Muscle of leg (tissue), 16 donors: ENCODE measurements at places on chromosomes 11 and 22.

DNA sequence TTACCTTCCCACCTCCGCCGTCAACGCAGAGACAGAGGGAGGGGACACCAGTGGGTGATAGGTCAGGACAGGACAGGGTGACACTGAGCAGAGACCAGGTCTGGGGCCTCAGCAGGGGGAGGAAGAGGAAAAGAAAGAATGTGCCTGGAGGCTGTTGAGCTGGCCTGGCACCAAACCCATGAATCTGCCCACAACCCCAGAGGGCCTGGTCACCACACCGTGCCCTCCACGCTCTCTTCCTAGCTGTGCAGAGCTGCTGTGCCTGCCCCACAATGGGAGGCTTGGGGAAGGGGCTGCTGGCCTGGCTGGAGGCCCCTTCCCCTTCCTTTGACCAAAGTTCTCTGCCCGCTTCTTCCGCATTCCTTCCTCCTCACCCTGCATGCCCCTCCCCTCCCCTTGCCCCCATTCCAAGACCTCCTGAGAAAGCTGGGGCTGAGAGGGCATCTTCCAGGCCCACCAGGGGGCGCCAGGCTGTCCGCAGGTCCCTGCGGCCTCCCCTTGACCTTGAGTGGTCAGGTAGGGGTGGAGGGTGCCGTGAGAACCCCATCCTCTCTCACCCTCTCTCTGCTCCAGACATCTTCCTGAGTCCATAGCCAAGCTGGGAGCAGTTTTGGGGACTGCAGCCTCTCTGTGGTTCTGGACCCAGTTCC, 11.0 kb upstream of the CACNA1I start:
- no peak for DNase-seq

DNA sequence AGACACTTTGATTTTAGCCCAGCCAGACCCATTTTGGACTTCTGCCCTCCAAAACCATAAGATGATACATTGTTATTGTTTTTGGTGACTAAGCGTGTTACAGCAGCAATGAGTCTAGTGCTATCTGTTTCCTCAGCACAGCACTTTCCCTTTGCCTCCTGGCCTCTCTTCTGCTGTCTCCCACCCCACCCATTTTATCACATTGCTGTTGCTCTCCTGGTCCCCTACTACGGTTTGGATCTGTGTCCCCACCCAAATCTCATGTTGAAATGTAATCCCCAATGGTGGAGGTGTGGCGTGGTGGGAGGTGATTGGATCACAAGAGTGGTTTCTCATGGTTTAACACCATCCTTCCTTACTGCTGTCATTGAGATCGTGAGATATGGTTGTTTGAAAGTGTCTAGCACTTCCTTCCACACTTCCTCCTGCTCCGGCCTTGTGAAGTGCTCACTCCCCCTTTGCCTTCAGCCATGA, 59.8 kb upstream of the CD82 start:
- DNase-seq: no peak

GRCh38 chr11:69541001-69541285, 59.5 kb downstream of the LINC01488 start:
- no peak for DNase-seq

GRCh38 chr11:35223371-35223796, 84.4 kb downstream of the CD44 start:
- DNase-seq: peak; percentile 94

DNA sequence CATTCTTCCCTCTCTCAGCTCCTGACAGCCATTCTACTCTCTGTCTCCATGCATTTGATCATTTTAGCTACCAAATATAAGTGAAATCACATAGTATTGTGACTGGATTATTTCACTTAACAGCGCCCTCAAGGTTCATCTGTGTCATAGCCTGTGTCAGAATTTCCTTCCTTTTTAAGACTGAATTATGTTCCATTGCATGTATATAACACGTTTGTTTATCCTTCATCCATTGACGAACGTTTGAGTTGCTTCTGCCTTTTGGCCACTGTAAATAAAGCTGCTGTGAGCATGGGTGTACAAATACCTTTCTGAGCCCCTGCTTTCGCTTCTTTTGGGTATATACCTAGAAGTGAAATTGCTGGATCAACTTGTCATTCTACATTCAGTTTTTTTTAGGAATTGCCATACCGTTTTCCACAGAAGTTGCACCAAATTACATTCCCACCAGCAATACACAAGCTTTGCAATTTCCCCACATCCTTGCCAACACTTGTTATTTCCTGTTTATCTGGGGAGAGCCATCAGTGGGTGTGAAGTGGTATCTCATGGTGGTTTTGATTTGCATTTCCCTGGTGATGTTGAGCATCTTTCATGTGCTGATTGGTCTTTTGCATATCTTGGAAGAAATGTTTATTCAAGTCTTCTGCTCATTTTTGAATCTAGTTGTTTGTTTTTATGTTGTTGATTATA, 17.5 kb downstream of the GLB1L2 start:
- no peak for DNase-seq

- no peak for DNase-seq
Observed at GRCh38 chr11:45541693-45542434, 123.6 kb downstream of the CHST1 start.

- DNase-seq: no peak
Observed at GRCh38 chr11:13289081-13289480, 11.5 kb downstream of the BMAL1 start.

- DNase-seq: peak; percentile 89
Observed at GRCh38 chr22:36325154-36326031, 62.4 kb downstream of the MYH9 start.

DNA sequence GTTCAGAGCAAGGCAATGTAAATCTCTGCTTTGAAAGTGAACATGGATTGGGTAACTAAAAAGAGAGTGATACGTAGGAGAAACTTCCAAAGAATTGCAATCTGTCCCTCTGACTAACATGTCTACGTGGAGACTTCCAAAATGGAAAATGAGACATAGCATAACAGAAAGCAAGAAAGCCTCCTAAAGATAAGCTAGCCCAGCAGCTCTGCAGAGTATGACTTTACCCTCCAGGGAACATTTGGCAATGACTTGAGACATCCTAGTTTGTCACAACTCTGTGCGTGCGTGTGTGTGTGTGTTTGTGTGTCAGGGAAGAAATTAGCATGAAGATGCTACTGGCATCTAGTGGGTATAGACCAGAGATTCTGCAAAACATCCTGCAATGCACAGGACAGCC, 817.4 kb downstream of the NTM start:
- no peak for DNase-seq

GRCh38 chr22:29717789-29718188, 2.0 kb upstream of the CABP7 start:
- no peak for DNase-seq

GRCh38 chr22:36587289-36588154, 58.6 kb upstream of the EIF3D start:
- peak; percentile 45 for DNase-seq

- DNase-seq: no peak
Observed at GRCh38 chr22:20472629-20473442, 22.8 kb downstream of the KLHL22 start.

- DNase-seq: no peak
Observed at GRCh38 chr11:88357323-88358039, 19.9 kb upstream of the CTSC start.

- peak; percentile 51 for DNase-seq
Observed at GRCh38 chr22:36461665-36462649, 19.5 kb downstream of the TXN2 start.
